Activated CD4-positive, alpha-beta memory T cell treated with anti-CD3 and anti-CD28 coated beads for 36 hours (primary cell): ENCODE measurements at places on chromosomes 6 and 20.

- no peak for DNase-seq
Observed at GRCh38 chr6:125913864-125914351, 42.7 kb upstream of the HINT3 start.

DNA sequence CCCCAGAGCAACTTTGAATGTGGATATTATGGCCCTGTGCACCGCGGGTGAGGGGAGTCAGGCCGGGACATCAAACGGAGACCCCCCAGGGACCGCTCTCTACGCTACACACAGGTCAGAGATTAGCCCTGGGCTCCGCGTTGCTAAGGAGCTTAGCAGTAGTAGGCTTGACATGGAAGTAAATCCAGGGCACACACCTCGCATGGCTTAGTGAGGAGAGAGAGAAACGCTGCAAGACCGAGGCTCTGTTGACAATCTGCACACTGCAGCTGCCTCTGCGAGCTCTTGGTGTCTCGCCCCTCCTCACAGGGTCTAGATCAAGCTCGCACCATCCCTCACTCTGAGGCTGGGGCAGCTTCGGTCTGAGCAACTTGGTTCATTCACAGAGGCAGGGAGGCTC lies 116.1 kb upstream of the CDH4 start:
- no peak for DNase-seq

GRCh38 chr6:143136647-143137046 lies 76.0 kb downstream of the AIG1 start:
- no peak for DNase-seq

DNA sequence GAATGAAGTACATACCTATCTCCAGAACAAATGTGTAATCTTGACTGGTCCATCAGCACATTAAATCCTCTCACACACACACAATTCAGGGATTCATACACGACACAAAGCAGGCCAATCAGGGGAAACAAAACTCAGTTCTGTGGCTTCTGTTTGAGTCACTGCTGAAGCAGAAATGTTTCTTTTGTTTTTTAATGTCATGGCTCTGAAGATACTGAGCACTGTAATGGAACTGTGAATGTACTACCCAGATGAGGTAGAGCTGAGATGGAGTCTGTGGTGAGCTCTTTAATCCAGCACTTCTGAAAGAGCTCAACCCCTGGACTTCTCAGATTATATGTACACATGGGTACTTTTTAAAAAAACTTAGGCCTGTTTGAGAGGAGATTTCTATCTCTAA lies 116.4 kb downstream of the THEMIS start:
- DNase-seq = peak; percentile 38

- DNase-seq = no peak
Observed at GRCh38 chr20:35934050-35934449, 20.3 kb downstream of the SCAND1 start.

DNA sequence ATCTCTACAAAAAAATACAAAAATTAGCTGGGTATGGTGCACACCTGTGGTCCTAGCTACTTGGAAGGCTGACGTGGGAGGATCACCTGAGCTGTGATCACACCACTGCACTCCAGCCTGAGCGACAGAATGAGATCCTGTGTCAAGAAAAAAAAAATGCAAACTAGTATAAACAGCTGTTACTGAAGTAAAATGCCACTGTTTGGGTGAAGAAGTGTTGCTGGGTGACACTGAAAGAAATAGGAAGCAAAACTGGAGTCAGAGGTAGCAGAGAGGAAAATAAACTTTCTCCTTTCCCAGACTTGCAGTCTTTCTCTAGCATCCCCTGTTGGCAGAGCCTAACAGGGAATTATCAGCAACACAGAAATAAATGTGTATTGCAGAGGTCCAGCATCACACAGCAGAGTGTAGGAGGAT lies 241.2 kb upstream of the PREP start:
- no peak for DNase-seq

- no peak for DNase-seq
Observed at GRCh38 chr6:84920021-84920420, 155.6 kb upstream of the TBX18 start.

DNA sequence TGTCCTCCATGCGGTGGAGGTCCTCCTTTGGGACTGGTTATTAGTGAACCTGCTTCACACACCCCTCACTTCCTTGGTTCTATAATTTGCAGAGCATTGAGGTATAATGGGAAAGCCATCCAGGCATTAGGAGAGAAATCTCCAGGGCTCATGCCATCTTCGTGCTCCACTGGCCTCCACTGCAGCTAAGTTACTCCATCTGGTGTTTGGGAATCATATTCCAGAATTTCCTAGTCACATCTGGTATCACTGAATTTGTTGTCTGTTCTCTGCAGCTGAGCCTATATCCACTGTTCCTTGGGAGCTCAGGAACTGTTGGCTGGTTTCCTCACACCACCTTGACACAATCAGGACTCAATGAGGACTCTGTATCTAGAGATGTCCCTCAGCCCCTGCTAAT lies 173.0 kb upstream of the TSHZ2 start:
- no peak for DNase-seq

DNA sequence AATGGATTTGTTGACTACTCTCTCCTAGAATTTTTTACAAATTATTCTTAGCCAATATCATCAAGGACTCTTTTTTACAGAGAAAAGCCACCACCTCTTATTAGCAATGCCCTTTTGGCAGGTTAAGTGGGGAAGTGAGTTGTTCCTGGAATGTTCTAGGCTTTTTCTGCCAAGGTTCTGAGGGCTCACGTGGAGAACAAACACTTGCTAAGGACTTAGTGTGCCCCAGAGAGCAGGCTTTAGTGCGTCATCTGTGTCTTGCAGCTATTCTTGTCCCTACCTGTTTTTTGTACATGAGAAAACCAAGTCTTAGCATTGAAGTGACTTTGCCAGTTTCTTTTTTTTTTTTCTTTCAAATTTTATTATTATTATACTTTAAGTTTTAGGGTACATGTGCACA lies 33.5 kb downstream of the CFAP61 start:
- no peak for DNase-seq

- DNase-seq = no peak
Observed at GRCh38 chr6:63805808-63806572, 170.4 kb downstream of the PHF3 start.

DNA sequence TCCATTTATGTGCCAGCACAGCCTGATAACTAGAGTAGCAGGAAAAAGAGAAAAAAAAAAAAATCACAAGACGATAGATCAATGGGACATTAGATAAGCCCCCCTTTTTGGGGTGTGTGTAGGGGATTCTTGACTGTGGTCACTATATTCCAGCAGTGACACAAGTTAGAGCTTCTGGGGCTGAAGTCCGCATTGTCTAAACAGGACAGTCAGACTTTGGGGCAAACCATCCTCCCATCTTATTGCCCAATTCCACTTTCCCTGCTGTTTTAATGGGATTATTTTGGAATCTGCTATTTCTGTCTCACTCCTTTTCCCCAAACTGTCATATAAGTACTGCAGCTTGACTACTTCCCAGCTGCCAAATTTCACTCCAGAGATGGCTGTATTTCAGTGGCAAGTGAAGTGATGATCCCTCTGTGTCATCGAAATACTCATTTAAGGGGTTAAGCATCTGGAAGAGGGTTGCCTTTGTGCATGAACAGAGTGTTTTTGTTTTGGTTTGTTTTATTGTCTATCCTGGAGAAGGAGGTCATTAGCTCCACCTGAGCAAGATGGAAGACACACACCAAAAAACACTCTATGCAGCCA lies 182.5 kb downstream of the ATXN1 start:
- DNase-seq = no peak

- DNase-seq = no peak
Observed at GRCh38 chr6:34950849-34951248, 61.8 kb downstream of the ANKS1A start.

GRCh38 chr20:19958928-19959327 lies 58.2 kb upstream of the NAA20 start:
- DNase-seq = no peak

GRCh38 chr6:95143408-95144180 lies 433.7 kb upstream of the MANEA start:
- no peak for DNase-seq

- no peak for DNase-seq
Observed at GRCh38 chr20:60295214-60295613, 337.0 kb downstream of the CDH26 start.
